Effector CD4-positive, alpha-beta T cell (primary cell): ENCODE measurements at places on chromosomes 2 and 18.
A peak's percentile ranks its signal among the peaks of the same experiment; 100 is the strongest.

GRCh38 chr18:52844323-52844722, 504.3 kb downstream of the DCC start:
- DNase-seq: no peak

DNA sequence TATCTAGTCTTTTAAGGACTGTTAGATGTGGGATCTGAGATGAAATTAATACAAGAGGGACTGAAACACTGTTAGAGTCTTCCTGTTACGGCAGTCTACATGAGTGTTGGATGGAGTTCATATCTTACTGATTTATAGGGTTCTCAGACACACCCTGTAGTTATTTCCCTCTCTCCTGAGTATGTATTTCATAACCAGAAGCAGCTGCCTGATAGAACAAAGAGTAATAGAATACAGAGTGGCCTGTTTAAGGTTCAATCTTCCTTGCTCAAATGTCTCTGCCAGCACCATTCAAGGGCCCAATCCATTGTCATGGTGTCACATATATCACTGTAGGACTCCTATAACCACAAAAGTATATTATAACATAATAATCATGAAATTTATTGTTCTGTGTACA, 1229.1 kb upstream of the ACVR2A start:
- DNase-seq: no peak

DNA sequence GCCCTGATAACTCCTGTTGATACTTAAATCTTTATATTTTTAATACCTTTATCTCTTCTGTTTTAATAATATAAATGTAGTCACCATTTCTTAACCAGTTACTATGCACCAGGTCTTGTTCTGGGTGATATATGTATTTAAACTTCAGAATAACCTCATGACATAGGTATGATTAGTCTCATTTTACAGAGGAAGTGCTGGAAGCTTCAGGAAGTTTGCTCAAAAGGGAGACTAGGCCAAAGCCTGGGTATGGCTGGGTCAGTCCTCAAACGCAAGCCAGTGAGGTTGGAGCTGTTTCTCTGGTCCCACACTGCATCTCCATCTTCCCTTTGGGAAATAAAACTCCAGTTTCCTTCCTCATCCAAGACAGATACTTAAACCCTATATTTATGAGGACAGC, 204.7 kb upstream of the TANK start:
- no peak for DNase-seq

GRCh38 chr2:118925981-118926380, 16.0 kb upstream of the MARCO start:
- no peak for DNase-seq

DNA sequence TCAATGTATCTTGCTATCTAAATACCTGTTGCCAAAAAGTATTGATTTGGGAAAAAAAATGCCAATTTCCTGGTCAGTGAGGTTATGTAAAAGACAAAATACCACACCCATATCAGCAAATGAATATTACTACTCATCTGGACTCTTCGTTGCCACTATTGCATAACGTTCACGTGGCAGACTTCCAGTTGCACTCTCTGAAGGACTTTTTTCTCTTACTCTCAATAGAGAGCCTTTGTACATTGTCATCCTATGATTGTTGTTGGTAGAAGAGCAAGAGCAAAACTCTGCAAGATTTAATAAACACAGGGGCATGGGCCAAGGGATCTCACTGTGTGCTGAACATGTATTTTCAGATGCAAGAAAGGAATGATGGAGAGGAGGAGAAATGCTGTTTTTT, 689.8 kb downstream of the MBD2 start:
- DNase-seq: no peak

GRCh38 chr2:211035548-211036185, 479.3 kb downstream of the CPS1 start:
- no peak for DNase-seq

- no peak for DNase-seq
These were observed 124.3 kb upstream of the FOSL2 start for GRCh38 chr2:28268386-28268785.

DNA sequence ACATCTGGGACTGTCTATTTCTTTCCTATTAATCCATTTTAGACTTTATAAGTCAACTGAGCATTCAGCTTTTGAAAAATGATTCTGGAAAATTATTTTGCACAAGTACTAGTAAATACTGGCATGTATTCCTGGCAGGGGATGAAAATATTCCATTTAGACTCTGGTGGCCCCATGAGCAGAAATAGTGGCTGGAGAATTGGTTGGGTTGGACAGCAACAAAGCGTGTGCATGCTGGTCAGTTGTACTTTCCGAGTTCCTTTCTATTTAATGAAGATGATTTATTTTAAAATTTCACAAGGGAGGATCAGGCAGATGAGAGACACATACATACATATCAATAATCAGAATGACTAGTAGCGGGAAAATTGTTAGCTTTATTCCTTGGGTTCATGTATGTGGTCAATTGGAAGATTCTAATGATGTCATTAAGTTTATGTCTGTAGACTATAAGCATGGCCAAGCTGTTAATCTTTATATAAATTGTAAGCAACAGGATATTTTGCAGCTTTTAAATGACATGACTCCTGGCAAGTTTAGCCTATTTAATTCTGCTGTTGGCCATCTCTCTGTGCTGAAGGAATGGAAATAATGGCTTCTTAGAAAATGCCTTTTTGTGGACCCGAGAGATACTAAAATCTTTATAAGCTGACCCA, 541.6 kb downstream of the SLC4A3 start:
- no peak for DNase-seq

DNA sequence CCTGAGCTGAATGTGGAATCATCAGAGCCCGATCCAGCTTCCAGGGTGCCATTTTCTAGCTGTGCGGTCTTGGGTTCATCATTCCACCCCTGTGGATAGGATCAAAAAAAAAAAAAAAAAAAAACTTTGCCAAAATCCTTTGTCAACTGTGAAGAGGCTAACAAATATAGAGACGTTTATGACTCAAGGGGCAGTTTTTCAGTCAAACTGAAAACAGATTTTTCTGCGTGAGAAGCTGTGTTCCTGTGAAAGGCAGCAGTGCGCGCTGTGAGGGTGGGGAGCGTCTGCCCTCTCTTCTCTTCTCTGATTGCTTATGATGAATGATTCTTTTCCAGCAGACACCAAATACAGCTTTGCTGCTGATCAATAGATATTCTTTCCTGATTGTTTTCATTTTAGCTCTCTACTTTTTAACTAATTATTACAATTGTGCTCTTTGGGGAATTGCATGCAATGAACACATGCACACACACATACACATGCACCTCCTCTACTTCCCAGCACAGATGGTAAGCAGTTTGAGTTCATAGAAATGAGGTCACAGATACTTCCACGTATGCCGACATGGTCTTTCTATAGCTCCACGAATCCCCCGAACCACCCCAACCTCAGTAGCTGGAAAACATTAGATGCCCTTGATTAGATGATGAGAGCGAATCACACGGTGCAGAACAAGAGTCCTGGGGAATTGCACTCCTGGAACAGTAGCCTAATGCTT, 175.4 kb downstream of the NRP2 start:
- DNase-seq: no peak

DNA sequence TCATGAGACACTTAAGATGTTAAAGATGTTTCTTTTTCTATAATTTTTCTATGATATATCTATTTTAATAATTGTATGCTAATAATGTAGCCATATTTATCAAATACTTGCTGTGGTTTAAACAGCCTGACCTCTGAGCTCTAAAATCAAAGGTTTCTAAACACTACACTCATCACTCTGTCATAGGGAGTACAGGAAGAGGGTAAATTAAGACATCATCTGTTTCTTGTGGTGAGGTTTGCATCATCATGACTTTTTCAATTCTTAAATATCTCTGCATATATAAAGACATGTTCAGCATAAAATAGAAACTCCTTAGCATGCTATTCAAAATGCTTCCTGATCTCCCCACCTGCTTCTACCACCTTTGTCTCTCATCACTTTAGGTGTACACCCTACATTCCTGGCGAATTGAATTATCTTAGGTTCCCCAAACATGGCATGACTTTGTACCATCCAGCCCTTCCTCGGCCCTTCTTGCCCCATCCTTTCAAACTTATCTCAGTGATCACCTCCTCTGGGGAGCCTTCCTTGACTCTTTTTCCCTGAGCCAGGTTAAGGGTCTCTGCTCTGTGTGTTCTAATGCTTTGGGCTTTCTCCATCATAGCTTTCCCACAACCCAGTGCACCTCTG, 105.3 kb upstream of the TTN start:
- no peak for DNase-seq

DNA sequence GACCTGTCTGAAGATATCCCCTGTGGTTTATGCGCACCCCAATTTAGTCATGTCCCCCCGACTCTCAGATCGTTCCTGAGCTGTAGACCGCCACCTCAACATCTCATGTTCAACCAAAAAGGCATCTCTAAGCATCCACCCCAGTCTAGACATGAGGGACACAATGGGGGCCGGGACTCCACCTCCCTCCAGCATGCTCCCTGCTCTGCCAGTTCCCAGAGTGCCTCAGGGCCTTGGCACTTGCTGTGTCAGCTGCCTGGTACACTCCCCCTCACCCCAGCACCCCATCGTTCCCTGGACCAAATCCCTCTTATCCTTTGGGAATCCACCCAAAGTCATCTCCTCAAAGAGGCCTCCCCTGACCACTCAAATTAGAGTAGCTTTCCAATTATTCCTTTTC, 22.2 kb downstream of the TNS1 start:
- no peak for DNase-seq

DNA sequence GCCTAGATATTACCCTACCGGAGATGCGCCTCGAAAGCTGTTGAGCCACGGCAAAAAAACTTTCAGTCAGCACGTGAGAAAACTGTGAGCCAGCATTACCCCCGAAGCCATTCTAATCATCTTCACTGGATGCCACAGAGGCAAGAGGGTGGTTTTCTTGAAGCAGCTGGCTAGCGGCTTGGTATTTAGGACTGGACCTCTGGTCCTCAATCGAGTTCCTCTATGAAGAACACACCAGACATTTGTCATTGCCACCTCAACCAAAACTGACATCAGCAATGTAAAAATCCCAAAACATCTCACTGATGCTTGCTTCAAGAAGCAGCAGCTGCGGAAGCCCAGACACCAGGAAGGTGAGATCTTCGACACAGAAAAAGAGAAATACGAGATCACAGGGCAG, 52.8 kb upstream of the SLC66A3 start:
- no peak for DNase-seq

- DNase-seq: no peak
These were observed 26.4 kb downstream of the KLHL23 start for GRCh38 chr2:169759987-169760386.

DNA sequence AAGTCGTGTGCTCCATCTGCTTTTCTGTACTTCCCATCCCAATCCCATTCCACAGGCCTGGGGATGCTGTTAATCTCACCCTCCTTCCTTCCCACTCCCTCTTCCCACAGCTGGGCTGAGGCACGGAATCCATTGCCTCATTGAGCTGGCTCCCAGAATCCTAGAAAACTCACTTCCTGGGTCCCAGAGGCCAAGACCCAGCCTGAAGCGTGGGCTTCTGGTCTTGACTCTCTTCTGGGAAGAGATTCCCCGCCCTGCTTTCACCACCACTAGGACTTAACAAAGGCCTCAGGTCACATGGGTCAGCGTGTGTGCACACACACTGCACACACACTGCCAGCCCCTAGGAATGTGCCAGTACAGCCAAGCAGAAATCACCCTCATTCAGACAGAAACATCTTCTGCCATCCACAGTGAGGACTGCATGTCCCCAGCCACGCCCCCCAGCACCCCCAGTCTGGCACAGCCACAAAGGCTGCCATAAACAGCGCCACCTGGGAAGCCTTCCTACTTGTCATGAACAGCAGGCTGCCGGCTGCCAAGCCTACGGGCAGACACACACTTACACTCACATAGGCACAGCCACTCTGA, 165.8 kb downstream of the TNS1 start:
- no peak for DNase-seq

DNA sequence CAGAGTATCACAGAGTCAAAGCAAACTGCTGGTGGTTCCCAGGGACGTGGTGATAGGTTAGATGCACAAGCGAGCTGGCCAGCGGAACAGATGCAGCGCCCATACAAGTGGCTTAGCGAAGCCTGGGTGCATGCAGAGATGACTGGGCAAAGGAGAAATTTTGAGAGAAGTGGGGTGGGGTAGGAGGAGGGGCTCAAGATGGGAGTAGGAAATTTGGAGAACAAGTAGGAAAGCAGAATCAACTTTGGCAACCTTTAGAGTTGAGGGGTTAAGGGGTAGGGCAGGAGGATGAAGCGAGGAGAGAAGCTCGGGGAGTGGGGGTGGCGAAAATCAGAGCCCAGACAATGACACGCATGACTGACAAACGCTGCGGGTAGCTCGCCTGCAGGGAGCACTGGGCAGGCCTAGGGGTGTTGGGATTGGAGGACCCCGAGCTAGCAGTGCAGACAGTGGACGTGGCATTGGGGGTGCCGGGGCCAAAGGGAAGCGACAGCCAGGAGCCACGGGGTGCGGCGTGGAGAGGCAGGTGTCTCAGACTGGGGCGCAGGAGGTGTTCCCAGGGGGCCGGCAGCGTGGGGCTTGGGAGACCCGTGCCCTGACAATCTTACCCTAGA, 431 bp downstream of the FAM98A start:
- peak; percentile 23 for DNase-seq

- no peak for DNase-seq
These were observed 24.5 kb downstream of the IMPA2 start for GRCh38 chr18:12005538-12006487.

DNA sequence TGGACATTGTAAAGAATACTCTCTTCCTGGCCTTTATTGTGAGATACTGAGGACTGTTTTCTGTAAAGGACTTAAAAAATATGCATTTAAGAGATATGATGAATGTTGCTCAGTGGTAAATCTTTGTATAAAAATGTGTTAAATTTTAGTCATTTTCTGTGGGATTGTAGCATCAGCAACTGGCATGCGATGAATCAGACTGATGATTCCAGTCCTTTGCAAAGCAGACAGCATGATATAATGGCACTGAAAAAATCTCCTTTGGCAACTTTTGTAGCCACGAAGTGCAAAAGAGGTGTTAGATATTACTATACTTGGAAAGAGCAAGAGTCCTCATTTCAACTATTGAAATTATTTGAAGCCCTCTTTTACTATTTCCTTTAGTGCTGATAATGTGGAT, 678.7 kb downstream of the PLCL1 start:
- DNase-seq: no peak
